Substantia nigra (tissue), 51 donors: ENCODE measurements at places on chromosomes 3 and 15.
A peak's percentile ranks its signal among the peaks of the same experiment; 100 is the strongest.

DNA sequence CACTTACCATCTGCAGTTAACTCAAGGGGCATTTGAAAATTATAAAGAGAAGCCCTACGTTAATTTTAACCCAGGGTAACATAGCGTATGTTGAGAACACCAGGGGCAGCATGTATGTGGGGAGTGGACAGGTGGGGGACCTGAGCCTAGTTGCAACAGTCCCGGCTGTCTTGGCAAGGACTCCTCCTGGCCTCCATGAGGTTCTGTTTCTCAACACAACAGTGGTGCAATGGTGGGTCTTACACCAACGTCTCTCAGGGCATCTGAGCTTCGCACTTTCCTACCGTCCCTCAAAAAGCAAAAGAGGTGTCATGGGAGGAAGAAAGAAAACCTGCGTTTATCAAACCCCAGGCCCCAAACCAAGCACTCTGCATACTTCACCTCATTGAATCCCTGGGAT lies 50.6 kb downstream of the MGLL start:
- no peak for DNase-seq

DNA sequence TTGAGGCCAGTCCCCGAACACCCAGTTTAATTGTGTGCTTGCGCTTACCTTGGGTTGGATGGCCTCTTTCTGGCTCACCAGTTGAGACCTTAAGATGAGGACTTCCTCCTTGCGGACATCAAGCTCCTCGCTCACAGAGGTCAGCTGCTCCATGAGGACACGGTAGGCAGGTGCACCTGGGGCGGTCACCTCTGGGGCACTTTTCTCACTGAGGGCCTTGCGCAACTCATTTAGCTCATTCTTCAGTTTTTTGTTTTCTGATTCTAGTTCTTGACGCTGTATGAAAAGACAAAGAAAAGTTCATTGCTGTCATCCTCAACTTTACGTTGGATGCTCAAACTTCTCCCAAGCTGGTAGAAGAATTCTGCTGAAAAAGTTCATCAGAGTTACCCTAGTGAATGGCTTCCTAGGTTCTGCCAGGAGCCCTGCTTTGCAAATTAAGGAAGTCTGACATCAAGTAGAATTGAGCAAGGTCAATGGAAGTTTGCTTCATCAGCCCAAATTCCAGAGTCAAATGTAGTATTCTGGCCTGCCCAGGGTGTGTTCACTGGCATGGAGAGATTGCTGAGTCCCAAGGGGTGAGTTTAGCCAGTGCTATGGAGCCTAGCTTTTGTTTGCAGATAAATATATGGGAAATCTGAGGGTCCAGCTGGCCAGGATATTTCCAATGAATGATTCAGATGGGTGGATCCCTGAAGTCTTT lies 55.8 kb upstream of the MYO5C start:
- no peak for DNase-seq

DNA sequence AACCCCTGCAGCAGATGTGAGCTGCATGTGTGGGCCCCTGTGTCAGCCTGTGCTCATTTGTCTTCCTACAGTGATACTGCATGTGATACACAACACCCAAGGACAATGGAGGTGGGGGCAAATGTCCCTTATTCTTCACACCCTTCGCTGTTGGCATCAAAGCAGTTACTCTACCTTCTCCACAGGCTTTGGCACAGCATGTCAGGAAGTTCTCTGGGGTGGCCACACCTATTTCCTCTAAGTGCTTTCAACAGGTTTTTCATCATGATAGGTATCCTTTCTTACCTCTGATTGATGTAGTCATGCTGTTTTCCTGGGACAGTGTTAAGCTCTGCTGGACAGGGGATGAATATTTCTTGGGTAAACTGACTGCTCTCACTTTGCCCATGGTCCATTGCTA lies 29.5 kb downstream of the ZNF662 start:
- DNase-seq, result no peak

DNA sequence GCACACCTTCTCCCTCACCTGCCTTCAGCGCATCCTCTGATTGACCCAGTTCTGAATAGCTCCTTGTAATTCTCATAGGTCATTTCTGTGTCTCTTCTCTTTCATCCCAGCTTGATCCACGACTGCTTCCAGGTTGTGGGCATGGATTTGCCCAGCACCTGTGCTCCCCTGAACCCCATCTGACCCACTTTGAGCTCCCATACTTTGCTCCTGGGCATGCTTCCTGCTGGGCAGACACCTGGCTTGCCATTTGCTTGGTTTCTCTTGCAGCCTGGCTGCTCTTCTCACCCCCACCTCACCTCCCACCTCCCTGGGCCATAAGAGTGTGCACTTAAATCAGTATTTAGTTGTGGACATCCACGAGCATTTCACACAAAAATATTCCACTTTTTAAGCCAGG lies 635.5 kb downstream of the TBL1XR1 start:
- no peak for DNase-seq

DNA sequence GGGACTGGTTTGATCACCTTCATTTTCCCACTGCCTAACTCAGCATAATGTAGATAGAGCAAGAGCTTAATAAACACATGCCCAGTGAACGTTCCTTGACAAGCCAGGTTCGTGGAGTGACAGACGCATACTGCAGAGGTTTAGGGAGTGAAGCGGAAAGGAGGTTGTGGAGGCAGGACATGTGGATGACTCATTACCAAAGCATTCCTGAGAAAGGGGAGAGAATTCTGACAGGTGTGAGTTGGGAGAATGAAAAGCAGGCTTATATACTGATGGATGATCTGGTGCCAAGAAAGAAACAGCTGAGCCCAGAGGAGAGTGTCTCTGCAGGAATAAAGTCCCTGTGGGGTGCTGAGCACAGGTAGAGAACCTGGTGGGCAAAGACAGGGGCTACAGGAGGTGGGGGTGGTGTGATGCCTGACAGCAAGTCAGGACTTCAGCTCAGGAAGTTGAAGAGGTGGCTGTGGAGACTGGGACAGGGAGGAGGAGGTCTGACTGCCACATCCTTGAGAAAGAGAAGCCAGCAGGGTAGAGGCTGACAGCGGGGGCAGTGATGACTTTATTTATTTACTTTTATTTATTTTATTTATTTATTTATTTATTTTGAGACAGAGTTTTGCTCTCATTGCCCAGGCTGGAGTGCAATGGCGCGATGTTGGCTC lies 2.4 kb upstream of the RPL29 start:
- DNase-seq, result no peak

- no peak for DNase-seq
Observed at GRCh38 chr15:68687136-68687735, 108.4 kb downstream of the CORO2B start.

- peak; percentile 10 for DNase-seq
Observed at GRCh38 chr15:63348392-63348791, 33.3 kb downstream of the CA12 start.

GRCh38 chr3:179948740-179949139 lies 88.0 kb downstream of the PEX5L start:
- no peak for DNase-seq

- DNase-seq, result no peak
Observed at GRCh38 chr15:58453931-58454793, 22.4 kb downstream of the LIPC start.

DNA sequence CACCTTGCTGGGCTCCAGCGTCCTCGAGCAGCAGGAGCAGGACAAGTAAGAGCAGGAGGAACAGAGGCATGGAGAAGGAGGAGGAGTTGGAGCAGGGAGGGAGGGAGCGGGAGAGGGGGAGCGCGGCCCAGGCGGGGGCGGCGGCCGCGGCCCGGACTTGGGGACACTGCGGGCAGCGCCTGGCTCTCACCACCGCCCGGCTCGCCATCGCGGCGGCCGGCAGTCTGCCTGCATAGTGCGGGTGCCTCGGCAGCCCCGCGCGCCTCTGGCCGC lies 440 bp downstream of the DCBLD2 start:
- DNase-seq, result peak; percentile 40

GRCh38 chr3:172561897-172562640 lies 38.8 kb upstream of the TNFSF10 start:
- DNase-seq, result no peak

DNA sequence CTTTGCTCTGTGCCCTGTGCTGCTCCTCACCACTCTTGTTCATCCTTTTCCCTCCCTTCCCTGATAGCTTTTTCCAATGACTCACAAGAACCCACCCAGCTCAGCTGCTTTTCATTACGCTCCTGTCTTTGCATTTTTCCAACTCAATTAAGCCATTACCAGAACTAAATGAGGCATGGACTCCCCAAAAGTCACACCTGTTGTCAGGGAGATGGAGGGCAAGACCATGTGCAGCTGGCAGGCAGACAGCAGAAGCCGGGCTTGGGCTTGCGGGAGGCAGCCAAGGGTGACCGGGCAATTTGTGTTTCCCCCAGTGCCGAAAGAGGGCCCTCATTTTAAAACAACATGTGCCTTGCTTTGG lies 64.3 kb downstream of the CASR start:
- no peak for DNase-seq

- DNase-seq, result no peak
Observed at GRCh38 chr3:124878561-124879336, 8.4 kb downstream of the ITGB5 start.

- DNase-seq, result no peak
Observed at GRCh38 chr3:11146773-11147660, 7.3 kb upstream of the HRH1 start.

GRCh38 chr15:45259796-45260195 lies 7.8 kb downstream of the SLC28A2 start:
- DNase-seq, result no peak

DNA sequence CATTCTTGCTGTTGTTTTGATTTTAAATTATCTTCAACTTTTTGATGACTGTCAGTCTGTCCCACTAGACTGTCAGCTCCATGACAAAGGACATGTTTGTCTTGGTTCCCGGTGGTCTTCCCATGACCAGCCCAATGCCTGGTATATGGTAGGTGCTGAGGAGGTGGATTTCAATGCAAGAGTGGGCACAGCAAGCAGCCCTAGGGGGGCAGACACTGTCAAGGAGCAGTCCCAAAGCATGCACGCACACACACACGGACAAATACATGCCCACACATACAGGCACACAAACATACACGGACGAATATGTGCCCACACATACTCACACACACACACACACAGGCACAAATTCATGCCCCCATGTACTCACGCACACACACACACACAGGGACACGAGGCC lies 12.0 kb downstream of the KLF15 start:
- DNase-seq, result no peak

DNA sequence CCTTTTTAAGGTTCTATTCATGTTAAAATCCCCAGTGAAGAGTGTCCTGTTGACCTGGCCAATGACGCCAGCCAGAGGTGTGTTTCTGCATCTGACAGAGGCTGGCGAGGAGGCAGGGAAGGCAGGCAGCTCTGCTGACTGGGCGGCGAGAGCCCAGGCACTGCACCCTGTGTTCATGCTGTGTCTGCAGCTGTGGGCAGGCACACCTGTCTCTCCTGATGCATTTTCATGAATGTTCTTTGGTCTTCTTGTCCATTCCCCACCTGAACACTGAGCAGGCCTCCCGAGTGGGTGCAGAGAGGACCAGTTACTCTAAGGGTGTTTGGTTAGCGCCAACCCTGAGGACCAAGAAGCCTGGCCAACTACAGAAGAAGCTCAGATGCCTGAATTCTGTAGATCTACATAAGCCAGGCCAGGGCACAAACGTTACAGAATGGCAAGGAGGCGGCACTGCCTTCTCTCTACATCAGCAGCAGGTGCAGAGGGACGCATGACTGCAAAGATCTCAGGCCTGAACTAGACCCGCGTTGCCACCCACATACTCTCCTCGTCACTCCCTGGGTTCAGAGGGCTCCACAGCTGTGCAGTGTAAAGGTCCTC lies 233.7 kb downstream of the OCA2 start:
- DNase-seq, result no peak

DNA sequence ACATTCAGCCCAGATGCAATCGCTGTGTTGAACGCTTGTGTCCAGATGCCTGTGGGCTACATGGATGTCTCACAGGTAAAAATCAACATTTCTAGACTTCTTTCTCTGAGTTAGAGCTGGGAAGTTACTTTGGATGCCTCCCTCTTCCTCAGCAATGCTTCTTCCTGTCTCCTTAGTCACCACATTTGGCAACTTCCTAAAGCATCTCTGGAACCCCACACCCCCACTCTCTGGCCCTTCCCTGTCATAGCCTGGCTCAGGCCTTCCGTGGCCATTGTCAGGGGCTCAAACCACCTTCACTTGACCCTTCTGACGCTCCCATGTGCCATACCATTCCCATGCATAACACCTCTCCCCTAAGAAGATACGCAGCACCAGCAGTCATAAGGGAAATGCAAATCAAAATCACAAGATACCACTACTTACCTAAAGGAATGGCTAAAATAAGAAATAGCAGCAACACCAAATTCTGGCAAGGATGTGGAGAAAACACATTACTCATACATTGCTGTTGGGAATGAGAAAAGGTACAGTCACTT lies 21.6 kb upstream of the RGMA start:
- DNase-seq, result no peak

DNA sequence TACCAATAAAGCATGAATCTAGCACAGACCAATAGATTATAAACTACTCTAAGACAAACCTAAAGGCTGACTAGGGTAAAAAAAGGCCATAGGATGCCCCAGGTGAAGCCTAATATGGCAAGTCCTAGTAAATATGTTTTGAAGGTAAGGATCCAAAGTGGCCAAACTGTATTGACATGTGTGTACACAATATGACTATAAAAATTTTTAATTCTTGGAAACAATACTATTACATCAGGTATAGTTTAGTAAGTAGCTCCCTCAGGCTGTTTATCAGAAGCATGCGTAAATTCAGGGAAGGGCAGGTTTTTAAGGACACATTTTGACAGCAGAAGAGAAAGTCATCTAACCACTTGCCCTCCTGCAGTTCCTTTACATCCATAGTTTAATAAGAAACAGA lies 18.8 kb downstream of the GNB4 start:
- no peak for DNase-seq

DNA sequence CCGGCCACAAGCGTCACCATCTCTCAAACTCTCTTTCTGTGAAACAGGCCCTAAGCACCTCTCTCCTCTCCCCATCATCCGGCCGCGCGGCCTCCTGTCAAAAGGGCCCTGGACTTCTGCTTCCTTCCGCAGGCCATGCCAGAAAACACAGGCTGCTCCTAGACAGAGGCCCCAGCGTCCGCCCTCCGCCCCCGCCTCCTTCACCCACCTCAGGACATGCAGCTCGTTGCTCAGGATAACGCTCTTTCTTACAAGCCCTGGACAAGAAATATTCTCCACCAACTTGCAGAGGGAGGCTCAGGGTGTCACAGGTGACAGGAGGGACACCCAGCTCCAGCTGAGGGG lies 212.0 kb downstream of the XXYLT1 start:
- no peak for DNase-seq

DNA sequence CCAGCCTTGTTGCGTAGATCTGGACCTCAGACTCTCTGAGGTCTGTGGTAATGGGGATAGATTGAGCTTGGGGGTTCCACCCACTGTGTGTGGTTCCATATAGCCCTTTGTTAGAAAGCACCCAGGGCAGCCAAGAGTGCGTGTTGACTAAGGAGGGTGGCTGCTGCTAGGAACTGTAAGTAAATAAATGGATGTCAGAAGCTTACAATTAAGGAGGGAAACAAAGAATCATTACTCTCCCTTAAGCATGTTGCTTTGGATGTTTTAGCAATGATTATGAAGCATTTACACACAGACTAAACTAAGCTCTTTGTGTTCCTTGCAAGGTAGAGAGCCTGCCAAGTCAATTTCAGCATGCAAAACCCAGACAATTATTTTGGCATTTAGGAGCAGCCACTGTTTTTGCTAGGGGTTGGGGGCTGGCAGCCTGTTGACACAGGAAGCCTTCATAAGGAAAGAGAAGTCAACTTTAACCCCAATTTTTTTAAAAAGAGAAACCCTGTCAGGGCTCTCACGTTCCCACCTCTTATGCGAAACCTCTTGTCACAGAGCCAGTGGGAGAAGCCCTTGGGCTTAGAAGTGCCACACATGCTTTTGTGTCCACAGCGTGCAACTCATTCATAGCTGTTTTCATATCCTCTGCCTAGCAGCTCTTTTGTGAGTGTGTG lies 127.8 kb downstream of the CMSS1 start:
- no peak for DNase-seq

- DNase-seq, result no peak
Observed at GRCh38 chr15:77535845-77536244, 96.9 kb downstream of the LINGO1 start.
